ENCODE measurements at places on chromosomes 4 and X. TPM values are rescaled to one million over a fixed set of nuclear protein-coding genes. Genes with fewer than 3 reads are reported as not detected.

The HSD17B13 gene
- 0.16 TPM for total RNA-seq

The PABPC1L2B gene
- not detected for total RNA-seq

The RIPPLY1 gene
- total RNA-seq = not detected

The SPIN2A gene
- 0.84 TPM for total RNA-seq

The MXRA5 gene
- total RNA-seq = not detected

The PCDH11X gene
- total RNA-seq = not detected

The RS1 gene
- not detected for total RNA-seq

The DNAAF6 gene
- not detected for total RNA-seq

The SMIM43 gene
- total RNA-seq = not detected

The FAM184B gene
- not detected for total RNA-seq

The STPG2 gene
- total RNA-seq = not detected
